ENCODE measurements at places on chromosomes 11 and 22. TPM values are rescaled to one million over a fixed set of nuclear protein-coding genes. Genes with fewer than 3 reads are reported as not detected.
A peak's percentile ranks its signal among the peaks of the same experiment; 100 is the strongest.

GVQW3 gene
- 1.9 TPM for total RNA-seq

TREH gene
- total RNA-seq = 1.0 TPM

- DNase-seq = no peak
These were observed 1.8 kb upstream of the MARK2 start for GRCh38 chr11:63837027-63837688.

TMEM191C gene
- total RNA-seq = 2.9 TPM

- no peak for DNase-seq
These were observed 4.2 kb downstream of the CAPN1 start for GRCh38 chr11:65185869-65186341.

- DNase-seq = no peak
These were observed 17.3 kb downstream of the RPL27A start for GRCh38 chr11:8699903-8700302.

DNA sequence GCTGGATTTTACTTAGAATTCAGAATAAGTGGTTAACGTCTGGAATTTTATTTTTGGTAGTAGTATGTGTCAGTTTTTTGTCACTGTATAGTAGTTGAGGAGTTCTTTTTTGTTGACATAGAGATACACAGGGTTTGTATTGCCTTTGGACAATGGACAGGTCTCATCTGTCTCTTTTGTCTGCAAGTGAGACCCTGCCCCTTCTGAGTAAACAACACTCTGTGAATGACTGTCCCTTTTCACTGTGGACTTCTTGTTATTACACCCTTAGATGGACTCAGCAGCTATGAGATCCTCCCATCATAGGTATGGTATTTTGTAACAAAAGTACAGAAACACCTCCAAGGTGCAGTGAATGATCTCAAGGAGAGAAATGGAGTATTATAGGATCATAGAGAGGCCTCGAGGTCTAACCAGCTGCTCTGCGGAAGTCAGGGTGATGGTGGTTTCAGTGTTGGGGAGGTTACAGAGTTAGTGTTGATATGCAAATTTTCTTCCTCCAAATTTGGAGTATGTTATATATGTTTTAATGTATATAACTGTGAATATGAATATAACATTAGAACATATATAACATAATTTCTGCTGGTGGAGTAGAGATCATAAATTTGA lies 7.8 kb downstream of the PPP6R3 start:
- DNase-seq = no peak

DNA sequence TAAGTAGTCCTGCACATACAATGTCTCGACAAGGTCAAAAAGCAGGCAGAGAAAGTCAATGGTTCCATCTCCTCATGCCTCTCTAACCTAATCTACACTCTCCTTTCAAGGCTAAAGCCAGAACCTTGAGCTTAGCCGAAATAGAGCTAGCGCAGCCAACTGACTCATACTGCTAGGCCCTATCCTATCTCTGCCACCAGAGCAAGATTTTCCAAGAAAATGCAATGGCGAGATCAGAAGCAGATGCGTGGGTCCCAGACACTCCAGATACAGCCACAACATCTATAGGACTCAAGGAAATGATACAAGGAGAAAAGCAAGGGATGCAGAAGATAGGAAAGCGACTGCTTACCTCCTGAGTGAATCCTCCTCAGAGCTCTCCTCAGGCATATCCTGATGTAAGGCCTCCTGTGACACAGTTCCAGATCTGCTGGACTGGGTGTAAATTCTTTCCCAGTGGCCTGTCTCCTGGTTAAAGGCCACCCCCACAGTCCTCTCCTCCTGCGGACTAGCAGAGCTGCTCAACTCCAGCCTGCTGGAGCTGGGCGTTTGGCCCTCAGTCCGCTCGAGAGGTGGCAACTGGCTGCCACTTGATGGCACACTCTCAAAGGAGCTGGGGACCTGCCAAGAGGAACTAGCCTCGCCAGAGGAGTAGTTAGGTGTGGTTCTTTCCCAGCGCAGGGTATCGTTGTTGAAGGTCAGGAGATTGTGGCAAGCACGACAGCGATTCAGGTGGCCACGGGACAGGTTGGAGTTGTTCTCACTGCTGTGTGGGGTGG lies 52.0 kb downstream of the AMBRA1 start:
- DNase-seq = peak; percentile 32

All from upper lobe of left lung (tissue), 6 donors.